ENCODE measurements at places on chromosomes 7 and 10.

DNA sequence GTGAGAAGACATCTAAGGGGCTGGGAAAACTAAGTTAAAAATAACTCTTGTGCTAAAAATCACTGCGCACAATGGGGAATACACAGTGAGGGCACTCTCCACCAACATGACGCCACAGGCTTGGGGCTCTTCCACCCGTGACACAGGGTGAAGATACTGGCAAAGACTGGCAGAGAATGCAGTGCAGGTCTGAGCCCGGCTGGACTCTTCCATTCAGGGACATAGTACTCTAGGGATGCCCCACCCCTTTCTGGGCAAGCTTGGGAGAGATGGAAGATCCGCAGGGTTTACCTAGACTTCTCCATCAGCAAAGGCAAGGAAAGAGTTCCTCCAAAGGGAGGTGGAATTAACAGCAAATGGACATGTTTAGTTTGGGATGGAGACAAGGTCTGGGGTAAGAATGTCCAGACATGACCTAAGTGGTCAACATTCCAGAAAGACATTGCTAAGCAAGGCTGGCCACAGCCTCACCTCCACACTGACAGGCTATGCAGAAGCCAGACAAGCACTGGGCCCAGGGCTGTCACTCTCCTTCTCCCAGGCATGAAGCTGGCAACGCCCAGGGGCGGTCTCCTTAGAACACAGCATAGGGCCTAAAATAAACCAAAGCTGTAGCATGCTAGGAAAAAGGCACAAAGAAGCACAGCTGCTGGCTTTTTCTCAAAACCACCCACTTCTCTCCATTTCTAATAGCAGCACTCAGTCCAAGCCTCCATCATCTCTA lies 28.1 kb downstream of the XPNPEP1 start:
- no peak for DNase-seq

DNA sequence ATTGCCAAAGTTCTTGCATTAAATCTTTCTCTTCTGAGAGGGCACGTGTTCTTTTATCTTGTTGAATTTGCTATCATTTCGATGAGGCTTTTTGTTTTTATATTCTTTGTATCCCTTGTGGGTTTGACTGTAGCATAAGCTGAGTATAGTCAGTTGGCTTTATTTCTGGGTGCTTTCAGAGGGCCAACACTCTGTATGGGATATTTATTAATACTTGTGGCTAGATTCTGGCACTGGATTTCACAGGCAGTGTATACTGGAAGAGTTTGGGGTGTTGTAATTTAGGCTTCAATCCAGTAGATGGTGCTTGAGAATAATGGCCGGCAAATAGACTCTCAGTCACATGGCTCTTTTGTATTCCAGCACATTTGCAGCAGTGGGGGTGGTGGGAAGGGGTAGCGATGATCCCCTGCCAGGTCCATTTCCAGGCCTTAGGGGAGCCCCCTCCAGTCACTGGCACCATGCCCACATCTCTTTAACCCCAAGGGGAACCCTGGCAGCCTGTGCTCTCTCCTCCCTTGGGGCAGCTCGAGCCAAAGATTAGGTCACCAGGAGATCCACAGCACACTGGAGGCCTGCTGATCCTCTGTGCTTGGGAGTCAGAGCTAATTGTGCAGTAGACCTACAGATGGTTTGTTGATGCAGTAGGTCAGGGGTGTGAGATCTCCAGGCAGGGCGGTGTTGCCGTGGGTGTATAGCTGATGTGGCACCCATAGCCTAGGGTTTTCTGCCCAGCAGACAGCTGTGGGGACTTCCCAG lies 81.8 kb downstream of the PTPN20 start:
- DNase-seq, result no peak

DNA sequence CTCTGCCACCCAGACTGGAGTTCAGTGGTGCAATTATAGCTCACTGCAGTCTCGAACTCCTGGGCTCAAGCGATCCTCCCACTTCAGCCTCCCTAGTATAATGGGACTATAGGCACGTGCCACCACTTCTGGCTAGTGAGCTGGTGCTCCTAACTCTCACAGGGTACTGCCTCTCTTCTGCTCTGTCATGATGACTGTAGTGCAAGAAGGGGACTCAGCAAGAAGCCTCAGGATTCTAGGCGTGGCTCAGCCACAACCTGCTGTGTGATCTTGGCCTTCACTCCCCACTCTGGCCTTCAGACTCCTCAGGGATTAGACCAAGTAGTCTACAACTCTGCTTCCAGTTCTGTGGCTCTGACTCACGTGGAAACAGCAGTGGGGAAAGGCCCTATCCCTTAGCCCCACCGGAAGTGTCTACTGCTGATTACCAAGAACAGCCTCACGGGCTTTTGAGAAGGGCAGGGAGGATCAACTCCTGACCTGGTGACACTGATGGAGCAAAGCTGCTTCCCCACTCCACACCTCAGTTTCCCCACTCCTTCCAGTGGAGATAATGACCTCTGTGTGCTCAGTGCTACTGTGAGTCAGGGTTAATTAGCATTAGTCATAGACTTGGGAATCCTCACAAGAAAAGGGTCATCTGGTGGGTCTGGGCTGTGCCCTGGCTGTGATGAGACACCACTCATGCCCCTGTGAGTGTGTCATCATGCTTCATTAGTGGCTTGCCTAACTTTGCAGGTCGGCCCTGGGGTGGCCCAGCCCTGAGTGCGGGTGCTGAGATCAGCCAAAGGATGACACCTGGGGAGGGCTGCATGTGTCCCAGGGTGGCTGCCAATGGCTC lies 41.1 kb downstream of the ZC3HC1 start:
- DNase-seq, result no peak

GRCh38 chr10:74234569-74234968 lies 83.5 kb downstream of the ADK start:
- DNase-seq, result no peak

GRCh38 chr7:1787681-1788235 lies 117.7 kb downstream of the ELFN1 start:
- no peak for DNase-seq

- no peak for DNase-seq
Measured at GRCh38 chr10:44960088-44960460, 472 bp downstream of the RASSF4 start.

GRCh38 chr7:36746347-36746746 lies 22.1 kb upstream of the AOAH start:
- no peak for DNase-seq

- no peak for DNase-seq
Measured at GRCh38 chr10:13337128-13337826, 10.8 kb downstream of the SEPHS1 start.

DNA sequence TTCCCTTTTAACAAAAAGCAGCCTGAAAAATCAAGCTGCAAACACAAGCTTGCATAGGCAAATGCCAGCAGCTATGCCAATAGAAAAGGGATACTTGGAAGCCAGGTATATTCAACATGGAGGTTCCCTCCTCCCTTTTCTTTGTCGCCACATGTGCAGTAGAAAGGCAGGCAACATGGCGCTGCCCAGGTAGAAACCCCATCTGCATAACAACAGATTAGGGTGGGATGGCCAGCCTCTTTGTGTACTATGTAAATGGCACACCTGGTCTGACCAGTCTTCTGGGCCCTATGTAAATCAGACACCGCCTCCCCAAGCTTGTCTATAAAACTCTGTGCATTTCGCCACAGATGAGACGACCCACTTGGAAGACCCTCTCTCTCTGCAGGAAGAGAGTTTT lies 58.1 kb downstream of the CCDC3 start:
- DNase-seq, result peak; percentile 19

- no peak for DNase-seq
Measured at GRCh38 chr10:70084189-70084588, 31.5 kb downstream of the MACROH2A2 start.

DNA sequence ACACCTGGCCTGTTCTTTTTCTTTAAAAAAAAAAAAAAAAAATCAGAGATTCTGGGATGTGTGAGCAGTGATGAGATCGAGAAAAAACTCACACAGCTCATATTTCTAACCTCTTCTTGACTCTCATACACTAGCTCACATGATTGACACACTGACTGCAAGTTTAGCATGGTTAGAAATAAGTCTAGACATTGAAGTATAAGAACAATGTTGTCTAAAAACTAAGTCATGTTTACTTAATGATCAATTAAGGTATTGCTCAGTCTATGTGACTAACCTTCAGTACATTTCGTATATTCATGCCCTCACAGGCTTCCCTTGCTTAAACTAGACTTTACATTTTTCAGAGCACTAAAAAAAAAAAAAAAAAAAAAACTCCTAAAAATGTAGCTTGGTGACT lies 775.1 kb downstream of the GATA3 start:
- DNase-seq, result no peak

DNA sequence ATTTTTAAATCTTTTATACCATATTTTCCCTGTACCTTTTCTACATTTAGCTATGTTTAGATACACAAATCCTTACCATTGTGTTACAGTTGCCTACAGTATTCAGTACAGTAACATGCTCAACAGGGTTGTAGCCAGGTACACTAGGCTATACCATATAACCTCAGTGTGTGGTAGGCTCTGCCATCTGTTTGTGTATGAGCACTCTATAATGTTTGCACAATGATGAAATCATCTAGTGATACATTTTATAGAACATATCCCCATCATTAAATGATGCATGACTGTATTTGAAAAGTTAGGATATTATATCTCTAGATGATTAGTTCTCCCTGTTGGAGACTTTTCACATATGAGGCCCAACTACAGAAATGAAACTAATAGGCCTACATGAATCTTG lies 188.6 kb downstream of the STK31 start:
- no peak for DNase-seq
